Mesothelial cell of epicardium (in vitro differentiated cells): ENCODE measurements at places on chromosomes 5 and 9.

- DNase-seq, result no peak
Measured at GRCh38 chr9:95750725-95751519, 124.6 kb upstream of the ERCC6L2 start.

DNA sequence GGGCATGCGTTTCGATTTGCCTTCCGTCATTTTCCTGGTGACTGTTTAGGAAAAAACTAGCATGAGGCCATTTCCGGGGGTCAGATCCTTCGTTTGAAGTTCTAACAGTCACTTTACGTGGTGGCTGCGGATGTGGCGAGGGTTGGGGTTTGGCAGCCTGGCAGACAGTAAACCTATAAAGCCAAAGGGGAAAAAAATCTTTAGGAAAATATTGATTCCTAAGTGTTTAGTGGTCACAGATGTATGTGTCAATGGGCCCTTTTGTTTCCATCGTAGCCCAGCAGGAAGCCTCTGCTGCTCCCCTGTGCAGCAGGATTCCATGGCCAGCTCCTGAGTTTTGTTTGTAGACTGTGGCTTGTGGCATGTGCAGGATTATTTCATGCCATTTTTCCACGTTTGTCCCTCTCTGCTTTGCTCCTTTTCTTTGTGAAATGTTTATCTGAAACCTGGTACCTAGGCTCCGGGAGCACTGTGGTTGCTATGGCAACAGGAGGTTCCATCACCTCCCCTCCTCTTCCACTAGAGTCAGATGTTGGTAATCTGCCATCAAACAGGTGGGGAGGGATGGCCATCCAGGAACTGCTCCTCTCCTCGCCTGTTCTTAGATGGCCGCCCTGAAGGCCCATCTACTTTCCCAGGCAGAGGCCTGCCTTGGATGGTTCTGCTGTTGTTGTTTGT, 202.3 kb downstream of the AOPEP start:
- no peak for DNase-seq

GRCh38 chr9:72579190-72579589, 57.8 kb downstream of the TMC1 start:
- DNase-seq, result no peak

DNA sequence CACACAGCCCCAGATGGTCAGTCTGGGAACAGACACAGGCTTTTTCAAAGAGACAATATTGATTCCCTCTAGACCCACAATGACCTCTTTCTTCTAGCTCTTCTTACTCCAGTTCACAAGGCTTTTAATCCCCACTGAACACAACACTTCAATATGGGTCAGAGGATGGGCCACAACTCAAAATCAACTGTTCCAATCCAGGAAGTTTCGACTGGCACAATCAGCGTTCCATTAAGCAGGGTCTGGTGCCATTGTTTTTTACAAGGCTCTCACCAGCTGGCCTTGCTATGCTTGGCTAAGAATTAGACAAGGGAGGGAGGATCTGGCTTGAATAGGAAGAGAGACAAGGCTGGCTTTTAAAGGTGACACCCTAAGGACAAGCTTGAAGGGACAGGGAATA, 199.4 kb upstream of the SLC24A2 start:
- DNase-seq, result no peak

DNA sequence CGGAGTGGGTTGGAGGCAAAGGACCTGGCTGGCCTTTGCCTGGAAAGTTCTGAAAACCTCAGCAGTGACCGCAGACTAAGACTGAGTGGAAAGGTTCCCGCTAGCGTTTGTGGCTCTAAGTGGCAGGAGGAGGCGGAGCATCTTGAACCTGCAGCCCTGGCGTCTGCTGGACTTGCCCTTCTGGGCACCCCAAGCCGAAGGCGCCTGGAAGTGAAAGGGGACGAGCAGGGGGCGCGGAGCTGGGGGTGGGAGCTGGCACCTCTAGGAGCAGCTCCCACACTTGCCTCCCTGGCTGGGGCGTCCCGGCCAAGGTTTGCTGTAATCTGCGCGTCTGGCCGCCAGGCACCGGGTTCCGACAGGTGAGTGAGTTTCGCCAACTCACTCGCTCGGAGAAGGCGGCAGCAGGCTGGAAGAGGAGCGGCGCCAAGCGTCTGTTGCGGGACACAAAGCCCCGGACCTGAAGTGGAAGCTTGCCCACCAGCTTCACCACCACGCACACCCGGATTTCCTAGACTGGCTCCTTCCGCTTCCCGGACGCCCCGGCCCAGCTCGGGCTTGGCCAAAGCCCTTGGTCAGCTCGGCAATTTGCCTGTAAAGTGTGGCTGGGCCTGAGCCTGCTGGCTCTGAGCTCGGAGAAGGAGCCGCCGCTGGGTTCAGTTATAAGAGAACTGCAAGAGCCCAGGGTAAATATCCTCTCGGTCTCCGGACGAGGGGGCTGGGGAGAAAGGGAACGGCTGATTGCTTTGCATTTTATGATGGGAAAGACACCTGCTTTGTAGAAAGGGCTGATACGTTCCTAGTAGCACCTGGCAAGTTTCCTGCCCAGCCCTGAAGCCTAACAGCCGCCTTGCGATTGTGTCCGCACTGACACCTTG, at the start of gene GNA14:
TSS of gene GNA14 (minus strand) at position 89 of the 875 bp plus-strand sequence. CDS start 529 bp downstream, outside the sequence.
- no peak for DNase-seq

DNA sequence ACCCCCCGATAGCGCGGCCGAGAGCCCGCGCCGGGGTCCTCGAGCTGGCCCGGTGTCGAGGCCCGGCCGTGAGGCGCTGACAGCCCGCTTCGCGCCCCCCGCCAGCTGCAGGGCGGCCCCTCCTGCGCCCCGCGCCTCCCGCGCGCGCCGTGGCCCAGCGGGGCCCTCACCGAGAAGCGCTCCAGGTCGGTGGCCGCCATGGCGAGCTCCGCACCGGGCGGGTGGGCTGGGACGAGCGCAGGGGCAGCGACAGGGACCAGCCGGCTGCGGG, 166 bp downstream of the SEPTIN8 start:
- no peak for DNase-seq
